ENCODE measurements at places on chromosomes 11 and 22.
A peak's percentile ranks its signal among the peaks of the same experiment; 100 is the strongest.

- DNase-seq: no peak
Measured at GRCh38 chr11:126312961-126313360, 9.1 kb downstream of the DCPS start.

DNA sequence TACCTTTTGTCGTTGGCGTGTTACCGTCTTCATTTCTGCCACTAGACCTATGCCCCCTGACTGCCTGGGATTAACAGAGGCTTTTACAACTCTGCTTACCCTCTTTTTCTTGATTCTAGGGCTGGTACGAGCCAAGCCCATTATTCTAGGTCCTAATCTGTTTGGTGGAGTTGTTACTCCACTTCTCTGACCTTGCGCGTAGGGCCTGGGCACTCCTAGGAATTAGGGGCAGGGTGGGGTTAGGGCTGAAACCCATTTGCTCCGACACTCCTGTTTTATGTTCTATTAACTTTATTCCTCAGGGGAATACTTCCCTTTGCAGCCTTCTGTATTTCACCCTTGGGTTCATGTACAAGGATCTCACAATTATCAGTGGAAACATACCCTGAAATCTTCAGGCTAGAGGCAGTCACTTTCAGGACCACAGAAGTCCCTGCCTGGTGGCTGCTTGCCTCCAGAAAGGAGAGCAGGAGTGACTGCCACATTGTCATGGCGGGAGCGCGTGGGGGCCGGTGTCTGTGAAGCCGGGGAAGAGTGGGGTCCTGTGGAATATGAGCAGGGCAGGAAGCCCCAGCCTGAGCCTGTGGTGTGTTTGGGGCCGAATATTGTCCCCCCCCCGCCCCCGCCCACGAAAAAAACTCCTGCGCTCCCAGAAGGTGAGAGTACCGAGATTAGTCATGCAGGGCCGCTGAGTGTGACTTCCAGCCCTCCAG, 731 bp upstream of the SLC37A2 start:
- DNase-seq: no peak

DNA sequence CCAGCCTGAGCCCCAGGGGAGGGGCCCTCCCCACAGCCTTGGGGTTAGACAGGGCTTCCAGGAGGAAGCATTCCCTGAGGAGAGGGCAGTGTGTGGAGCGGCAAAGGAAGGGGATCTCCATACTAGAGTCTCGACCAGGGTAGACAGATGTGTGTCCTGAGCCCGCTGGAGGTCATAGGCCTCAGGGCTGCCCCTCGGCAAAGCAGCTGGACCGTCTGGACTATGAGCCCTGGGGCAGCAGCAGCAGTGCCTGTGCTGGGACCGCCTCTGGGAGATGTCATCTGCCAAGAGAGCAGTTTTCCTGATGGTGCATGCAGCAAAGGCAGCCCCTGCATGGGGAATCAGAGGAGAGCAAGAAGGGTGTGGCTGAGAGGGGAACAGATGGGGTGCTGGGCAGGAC, 20.8 kb upstream of the TCF20 start:
- DNase-seq: no peak

DNA sequence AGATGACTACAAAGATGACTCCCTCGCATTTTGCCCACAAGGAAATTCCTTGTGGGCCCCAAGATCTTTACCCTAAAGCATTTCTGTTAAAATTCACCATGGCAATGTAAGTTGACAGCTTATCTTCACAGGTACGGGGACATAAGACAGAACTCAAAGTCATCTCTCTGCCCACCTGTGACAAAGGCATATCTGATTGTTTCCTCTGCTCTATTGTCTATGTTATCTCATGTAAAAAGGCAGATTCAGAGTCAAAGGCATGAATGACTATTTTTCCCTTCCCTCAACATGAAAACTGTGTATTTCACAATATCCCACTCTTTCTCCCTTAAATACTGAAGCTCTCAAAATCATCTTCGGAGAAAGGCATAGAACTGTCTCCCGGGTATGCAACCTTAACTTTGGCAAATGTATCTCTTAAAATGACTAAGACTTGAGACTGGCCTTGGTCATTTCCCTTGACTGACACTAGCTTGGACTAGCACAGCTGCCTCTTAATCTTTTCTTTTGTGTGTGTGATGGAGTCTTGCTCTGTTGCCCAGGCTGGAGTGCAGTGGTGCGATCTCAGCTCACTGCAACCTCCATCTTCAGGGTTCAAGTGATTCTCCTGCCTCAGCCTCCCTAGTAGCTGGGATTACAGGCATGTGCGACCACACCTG, 103.2 kb downstream of the MICAL3 start:
- DNase-seq: no peak

- no peak for DNase-seq
Measured at GRCh38 chr22:28103596-28103995, 184.5 kb upstream of the PITPNB start.

DNA sequence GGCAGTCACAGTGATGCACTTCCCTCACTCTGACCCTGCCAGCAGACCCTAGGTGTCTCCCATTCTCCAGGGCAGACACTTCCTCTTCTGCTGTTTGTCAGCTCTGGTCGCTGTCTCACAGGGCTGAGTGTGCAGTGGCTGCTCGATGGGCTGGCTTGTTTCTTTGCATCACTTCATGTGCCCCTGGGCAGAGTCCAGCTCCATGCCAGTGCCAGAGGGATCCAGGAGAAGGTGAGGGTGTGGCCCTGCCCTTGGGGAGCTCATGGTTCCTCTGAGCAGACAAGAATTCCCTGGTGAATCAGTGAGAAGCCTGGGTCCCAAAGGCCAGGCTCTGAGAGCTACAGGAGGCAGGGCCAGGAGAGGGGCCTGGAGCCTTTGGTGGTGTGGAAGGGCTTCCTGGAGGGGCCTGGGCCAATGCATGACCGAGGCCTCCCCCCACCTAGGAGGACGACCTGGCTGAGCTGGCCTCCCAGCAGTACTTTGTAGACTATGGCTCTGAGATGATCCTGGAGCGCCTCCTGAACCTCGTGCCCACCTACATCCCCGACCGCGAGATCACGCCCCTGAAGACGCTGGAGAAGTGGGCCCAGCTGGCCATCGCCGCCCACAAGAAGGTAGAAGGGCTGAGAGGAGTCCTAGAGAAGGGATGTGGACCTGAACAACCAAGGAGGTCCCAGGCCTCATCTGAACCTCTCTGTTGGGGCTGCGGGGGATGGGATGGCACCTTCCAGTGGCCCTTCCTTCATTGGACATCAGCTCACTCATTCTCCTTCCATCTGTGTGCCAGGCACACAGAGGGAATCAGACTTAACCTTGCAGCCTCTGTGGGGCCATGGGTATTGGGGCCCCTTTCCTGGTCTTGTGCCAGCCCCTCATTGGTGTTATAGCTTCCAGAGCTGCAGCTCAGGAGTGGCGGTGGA, 66.1 kb downstream of the MYO7A start:
- DNase-seq: no peak

- DNase-seq: no peak
Measured at GRCh38 chr11:108538022-108538424, 39.8 kb upstream of the POGLUT3 start.

GRCh38 chr11:67314218-67314617, 10.9 kb downstream of the SSH3 start:
- no peak for DNase-seq

- DNase-seq: no peak
Measured at GRCh38 chr22:37105154-37105553, 4.4 kb downstream of the TMPRSS6 start.

DNA sequence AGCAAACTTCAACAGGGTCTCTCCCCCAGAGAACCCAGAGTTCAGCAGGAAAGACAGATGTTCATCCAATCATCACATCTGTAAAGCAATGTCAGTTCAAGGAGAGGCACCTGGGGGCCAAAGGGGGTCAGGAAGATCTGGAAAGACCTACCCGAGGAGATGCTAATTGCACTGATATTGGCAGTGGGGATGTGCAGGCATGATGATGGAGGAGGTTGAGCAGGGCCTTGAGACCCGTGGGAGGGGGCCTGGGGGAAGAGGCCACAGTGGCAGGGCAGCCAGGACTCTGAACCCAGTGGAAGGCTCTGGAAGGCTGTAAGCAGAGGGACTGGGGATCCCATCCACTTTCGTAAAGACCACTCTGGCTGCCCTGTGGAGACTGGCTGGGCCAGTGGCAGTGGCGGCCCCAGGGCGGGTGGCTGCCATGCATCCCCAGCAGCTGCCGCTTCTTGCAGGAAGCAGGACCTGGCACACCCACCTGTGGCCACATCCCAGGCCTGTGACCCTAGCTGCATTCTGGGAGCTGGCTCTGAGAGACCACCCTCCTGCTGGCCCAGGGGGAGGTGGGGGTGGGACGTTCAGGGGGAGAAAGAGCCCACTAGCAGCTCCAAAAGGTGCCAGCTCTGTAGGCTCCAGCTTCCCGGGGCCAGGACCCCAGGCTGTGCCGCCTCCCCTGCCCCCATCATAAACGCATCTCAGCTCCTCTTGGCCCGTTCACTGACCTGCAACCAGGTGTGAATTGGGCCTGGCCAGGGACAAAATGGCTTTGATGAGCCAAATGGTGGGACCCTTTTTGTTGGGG, 59.9 kb upstream of the FGF3 start:
- DNase-seq: no peak

DNA sequence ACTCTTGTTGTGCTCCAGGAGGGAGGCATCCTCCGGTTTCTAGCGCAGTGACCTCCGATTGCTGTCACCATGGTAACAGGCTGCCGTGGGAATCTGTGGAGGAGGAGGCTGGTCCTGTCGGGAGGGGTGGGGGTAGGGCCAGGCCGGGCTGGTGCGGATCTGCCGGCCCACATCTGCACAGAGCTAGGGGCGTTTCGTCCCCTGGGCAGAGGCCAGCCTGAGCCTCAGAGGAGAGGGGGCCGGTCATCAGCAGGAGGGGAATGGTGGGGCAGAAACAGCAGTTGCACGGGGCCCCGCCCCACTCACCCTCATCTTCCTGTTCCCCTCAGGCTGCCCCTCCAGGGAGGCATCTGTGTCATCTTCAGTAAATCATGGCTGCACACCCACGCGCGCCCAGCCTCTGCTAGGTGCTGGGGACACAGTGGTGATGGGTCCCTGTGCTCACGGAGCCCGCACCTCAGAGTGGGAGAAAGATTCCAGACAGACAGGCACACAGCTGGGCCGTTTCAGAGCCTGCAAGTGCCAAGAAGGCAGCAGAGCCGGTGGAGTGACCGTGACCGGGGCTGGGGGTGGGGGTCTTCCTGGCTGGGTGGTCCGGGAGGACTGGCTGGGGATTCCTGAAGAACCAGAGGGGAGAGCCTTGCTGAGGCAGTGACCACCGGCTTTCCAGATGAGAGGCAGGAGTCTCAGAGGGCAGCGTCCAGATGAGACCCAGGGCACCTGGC, 120.5 kb downstream of the CACNA1I start:
- no peak for DNase-seq

DNA sequence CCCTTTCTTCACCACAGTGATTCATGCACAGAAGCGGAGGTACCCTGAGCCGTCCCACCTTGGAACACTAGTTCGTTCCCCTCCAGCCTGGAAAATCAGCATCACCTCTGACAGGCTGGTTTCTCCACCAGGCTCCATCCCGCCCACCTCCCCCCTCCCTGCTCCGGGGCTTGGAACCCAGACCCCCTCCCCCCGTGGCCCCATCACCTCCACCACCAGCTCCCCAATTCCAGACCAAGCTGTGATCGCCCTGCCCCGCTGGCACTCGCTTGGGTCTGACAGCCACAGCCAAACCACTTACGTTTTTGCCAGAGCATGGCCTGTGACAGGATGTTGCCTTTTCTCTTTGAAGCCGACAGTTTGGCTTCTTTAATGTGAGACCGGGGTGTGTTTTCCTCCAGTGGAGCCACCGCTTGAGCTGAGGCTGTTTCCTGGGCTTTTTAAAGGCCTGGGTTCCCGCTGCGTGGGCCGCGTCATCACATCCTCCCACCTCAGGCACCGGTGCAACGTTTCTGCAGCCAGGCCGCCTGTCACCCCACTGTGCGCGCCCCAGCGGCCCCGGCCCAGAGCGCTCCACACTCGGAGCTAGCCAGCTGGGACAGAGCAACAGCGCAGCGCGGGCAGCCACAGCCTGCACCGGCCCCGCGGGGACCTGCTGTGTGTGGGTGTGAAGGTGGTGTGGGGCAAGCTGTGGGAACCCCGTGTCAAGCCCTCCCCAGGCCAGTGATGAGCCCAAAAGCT, at the start of gene POU2AF1:
TSS of gene POU2AF1 (minus strand) at position 415 of the 741 bp plus-strand sequence. CDS start at position 317, 98 bp downstream.
- DNase-seq: peak; percentile 36

DNA sequence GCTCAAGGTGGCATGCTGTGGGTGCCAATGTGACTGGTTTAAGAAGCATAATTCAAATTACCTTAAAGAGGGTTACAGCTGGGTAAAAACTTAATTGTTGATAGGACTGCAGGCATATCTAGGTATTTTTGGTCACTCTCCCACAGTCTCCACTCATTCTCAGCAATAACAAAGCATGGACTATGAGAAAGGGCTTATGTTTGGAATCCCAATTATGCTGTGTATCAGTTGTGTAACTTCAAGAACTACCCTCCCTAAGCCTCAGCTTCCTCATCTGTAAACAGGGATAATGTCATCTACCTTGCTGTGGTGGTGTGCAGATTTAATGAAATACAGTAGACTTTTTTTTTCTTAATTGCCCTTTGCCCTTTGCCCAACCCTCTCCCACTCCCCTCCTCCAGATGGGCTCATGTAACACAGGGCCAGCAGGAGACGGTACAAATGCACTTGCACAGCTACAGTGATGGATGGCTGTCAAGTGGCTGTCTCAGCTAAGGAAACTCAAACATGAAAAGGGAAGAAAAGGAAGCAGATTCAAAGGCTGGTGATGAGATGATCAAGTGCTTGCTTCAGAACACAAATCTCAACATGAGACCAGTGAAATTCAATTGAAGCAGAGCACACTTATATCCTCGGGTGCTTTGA, 37.6 kb downstream of the MAP6 start:
- DNase-seq: no peak

DNA sequence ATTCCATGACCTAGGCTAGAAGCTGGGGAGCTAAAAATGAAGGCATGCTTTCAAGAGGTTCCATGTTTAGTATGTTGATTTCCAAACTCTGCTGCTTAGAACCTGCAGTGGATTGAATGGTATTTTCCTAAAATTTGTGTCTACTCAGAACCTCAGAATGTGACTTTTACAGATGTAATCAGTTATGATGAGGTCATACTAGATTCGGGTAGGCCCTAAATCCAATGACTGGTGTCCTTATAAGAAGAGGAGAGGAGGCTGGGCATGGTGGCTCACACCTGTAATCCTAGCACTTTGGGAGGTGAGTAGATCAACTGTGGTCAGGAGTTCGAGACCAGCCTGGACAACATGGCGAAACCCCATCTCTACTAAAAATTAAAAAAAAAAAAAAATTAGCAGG, 3.5 kb upstream of the FEZ1 start:
- DNase-seq: no peak

GRCh38 chr11:119607726-119608125, 121.3 kb downstream of the NECTIN1 start:
- no peak for DNase-seq

DNA sequence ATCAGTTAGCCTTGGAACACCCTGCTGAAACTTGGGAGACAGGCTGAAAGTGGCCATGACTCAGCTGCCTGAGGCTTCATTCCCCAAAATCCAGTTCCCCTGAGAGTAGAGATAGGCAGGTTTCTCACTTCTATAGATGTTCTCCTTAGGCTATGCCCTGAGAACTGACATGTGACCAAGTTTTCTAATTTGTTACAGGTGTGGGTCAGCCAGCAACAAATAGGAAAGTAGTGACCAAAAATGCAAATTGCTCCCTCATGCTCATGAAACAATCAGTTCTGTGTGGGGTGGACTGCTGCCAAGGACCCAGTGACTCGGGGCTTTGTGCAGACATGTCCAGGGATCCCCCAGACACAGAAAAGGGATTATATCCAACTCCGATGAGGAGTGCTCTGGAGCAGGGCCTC, 7.3 kb upstream of the CCDC15 start:
- DNase-seq: no peak

- peak; percentile 6 for DNase-seq
Measured at GRCh38 chr22:19876314-19876940, 21.8 kb upstream of the GNB1L start.

All from T-helper 17 cell (primary cell).